ENCODE measurements at places on chromosomes 1 and 21. TPM values are rescaled to one million over a fixed set of nuclear protein-coding genes. Genes with fewer than 3 reads are reported as not detected.

ASCL5 gene
- 0.38 TPM for total RNA-seq

TNFSF4 gene
- total RNA-seq: 0.23 TPM

FCRL5 gene
- not detected for total RNA-seq

CFAP107 gene
- total RNA-seq: not detected

CELA3B gene
- not detected for total RNA-seq

SPATA45 gene
- total RNA-seq: not detected

DNA sequence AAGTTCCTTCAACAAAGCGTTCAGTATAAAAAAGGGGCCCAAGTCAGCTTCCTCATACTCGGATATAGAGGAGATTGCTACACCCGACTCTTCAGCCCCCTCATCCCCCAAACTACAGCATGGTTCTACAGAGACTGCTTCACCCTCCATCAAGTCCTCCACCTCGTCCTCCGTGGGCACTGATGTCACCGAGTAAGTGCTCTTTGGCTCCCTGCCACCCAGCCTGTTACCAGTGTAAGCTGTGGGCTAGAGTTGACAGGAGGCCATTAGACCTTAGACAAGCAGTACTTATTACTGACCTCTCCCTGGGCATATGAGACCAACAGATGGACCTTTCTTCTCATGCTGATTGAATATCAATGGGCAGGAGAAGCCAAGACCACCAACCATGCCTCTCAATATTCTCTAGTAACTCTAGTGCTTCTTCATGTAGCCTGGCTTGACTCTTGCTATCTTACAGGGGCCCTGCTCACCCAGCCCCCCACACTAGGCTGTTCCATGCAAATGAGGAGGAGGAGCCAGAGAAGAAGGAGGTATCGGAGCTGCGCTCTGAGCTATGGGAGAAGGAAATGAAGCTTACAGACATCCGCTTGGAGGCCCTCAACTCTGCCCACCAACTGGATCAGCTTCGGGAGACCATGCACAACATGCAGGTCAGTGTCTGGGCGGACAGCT, 20.9 kb upstream of the IPO9 start:
- H3K4me1 ChIP-seq: no peaks in the 10 kb centered on the region
- no peak for DNase-seq
- H3K4me3 ChIP-seq: no peak overlapping the region
- no peaks in the 10 kb centered on the region for H3K27me3 ChIP-seq

DNA sequence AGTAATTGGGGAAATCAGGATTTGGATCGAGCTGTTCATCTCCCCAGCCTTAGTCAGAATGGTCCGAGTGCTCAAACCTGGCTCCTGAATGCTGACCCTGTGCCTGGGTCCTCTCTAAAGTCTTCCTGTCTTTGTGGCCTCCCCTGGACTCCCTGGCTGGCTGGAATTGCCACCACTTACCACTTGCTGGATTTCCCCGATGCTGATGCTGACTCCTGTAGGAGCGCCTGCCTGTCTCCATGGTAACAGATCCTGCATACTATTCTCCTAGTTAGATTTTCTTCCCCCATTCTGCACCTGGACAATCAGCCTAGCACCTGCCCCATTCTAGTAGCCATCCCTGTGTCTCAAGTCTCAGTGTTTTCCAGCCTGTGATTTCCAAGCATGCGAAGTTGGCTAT, 382.2 kb upstream of the ESRRG start:
- H3K4me3 ChIP-seq: no peak overlapping the region
- H3K27ac ChIP-seq: no peak overlapping the region
- H3K27me3 ChIP-seq: no peaks in the 10 kb centered on the region
- DNase-seq: no peak
- no peaks in the 10 kb centered on the region for H3K4me1 ChIP-seq
- H3K36me3 ChIP-seq: no peaks in the 10 kb centered on the region

GRCh38 chr1:186518822-186519381, 58.0 kb upstream of the PDC start:
- no peak overlapping the region for H3K4me3 ChIP-seq
- no peaks in the 10 kb centered on the region for H3K27me3 ChIP-seq
- no peak overlapping the region for H3K27ac ChIP-seq

- no peaks in the 10 kb centered on the region for H3K4me1 ChIP-seq
- H3K36me3 ChIP-seq: no peaks in the 10 kb centered on the region
- no peak overlapping the region for H3K4me3 ChIP-seq
- DNase-seq: peak; percentile 50
- H3K27ac ChIP-seq: no peak overlapping the region
- H3K27me3 ChIP-seq: no peaks in the 10 kb centered on the region
Observed at GRCh38 chr1:44652445-44653106, 21.7 kb downstream of the TMEM53 start.

DNA sequence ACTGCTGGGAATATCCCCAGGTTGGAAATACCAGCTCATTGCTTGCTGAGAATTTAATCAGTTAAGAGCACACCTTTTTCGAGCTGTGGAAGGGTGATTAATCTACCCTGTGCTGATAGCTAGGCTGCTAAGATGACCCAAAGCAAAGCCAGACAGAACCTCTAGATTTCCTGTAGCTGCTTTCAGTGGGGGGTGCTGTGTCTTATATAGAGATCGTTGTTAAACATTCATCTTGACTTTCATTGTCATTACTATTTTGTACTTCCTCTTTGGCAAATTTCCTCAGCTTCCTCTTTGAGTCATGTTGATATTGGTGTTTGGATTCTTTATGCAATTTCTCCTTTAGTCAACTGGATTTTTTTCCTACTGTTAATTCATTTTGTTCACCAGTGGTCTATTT, 155.3 kb downstream of the DISC1 start:
- DNase-seq: no peak
- H3K27me3 ChIP-seq: no peaks in the 10 kb centered on the region
- no peak overlapping the region for H3K4me3 ChIP-seq
- H3K4me1 ChIP-seq: peaks cover 31% of the 10 kb centered on the region

DNA sequence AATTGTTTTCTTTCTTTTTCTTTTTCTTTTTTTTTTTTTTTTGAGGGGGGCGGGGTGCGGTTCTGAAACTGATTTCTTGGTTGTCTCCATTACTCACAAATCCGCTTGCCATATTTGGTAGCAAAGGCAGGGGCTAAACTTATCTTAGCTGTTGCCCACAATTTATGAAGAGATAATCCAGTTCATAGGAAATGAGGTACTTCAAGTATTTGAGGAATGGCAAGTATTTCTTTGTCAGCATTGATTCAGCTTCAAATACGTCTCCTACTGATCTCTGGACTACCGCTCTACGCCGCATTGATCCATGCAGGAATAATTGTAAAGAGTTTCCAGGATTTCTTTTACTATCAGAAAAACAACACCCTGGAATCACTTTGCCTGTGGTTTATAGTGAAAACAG, 289.2 kb upstream of the DPYD start:
- H3K27ac ChIP-seq: no peak overlapping the region
- no peaks in the 10 kb centered on the region for H3K36me3 ChIP-seq
- H3K27me3 ChIP-seq: no peaks in the 10 kb centered on the region

DNA sequence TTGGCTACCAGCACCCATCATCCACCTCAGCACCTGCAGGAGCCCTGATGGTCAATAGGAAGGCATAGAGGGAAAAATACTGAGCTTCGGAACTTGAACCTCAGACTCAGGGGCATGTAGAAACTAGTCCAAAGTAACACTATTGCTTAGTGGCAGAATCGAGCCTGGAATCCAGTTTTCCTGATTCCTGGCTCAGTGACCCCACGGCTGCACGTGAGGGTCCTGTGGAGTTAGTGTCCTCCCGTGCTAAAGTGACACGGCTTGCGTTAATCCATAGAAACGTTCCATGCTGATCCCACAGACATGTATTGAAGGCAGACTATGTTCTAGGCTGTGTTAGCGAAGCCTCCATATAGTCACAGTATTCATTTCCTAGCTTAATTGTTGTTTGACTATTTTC, 747.0 kb upstream of the TPTE start:
- H3K4me1 ChIP-seq: no peaks in the 10 kb centered on the region
- H3K27me3 ChIP-seq: peaks cover 75% of the 10 kb centered on the region
- no peak overlapping the region for H3K27ac ChIP-seq
- no peak for DNase-seq
- no peaks in the 10 kb centered on the region for H3K36me3 ChIP-seq

DNA sequence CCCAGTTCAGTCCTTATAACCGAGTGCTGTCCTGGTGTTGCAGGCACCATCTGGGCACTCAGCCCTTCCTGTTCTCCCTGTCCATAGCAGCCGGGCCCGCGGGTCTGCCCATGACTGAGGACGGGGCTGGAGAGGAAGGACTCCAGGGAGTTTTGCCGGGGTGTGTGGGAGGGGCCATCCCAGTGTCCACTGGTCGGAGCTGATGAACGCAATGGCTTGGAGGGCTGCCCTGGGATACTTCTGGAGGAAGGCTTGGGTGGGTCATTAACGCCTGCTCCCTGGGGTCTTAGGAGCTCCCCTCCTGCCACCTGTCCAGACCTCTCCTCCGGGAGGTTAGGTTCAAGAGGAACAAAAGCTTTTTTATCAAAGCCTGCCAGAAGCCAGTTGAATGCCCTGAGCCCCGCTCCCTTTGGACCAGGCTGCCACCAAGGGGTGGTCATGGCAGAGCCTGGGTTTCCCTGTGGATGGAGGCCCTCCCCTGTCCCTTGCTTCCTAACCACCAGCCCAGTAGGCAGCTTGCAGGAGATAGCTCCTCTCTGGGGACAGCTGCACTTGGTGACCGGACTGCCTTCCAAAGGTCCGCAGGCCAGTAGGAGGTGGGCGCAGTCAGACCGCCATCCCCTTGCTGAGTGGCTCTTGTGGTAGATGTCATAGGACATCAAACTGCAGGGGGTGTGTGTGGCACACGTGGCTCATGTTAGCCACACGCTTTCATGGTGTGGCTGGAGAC, 61.3 kb downstream of the TRIM11 start:
- no peak overlapping the region for H3K4me3 ChIP-seq
- no peaks in the 10 kb centered on the region for H3K4me1 ChIP-seq

DNA sequence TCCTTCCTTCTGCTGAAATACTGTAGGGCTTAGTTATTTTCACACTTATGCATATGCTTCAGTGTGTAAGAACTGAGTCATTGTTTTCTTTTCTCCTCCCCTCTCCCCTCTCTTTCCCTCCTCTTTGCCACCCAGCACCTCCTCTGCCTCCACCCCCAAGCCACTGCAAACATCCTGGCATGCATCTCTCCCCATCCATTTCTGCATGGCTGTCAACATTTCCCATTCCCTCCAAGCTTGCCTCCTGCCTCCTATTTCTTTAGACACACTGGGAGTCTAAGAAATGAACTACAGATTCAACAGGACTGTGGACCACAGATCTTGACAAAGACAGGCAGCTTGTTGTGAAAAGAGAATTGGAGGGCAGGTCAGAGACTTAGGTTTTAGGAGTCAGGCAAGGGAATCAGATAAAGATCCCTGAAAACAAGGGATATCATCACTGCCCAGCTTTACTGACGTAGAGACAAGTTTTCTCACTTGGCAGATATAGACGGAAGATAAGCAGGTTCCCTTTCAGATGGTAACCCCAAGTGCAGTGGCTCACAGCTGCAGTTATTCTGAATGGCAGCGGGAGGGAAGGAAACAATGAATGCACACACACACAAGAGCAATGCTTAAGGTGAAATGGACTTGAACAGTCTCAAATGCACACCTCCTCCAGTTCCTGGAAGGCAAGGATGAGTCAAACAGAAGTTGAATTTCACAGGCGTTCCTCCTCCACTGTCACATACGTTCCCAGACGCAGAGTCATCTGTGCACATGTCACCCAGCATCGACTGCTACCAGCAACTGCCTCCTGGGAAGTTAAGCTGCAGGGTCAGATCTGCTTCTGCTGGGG, 56.1 kb downstream of the HIVEP3 start:
- peak overlapping the region; percentile 75 for H3K27ac ChIP-seq
- peak; percentile 95 for DNase-seq
- no peaks in the 10 kb centered on the region for H3K27me3 ChIP-seq
- peaks cover 65% of the 10 kb centered on the region for H3K4me1 ChIP-seq

DNA sequence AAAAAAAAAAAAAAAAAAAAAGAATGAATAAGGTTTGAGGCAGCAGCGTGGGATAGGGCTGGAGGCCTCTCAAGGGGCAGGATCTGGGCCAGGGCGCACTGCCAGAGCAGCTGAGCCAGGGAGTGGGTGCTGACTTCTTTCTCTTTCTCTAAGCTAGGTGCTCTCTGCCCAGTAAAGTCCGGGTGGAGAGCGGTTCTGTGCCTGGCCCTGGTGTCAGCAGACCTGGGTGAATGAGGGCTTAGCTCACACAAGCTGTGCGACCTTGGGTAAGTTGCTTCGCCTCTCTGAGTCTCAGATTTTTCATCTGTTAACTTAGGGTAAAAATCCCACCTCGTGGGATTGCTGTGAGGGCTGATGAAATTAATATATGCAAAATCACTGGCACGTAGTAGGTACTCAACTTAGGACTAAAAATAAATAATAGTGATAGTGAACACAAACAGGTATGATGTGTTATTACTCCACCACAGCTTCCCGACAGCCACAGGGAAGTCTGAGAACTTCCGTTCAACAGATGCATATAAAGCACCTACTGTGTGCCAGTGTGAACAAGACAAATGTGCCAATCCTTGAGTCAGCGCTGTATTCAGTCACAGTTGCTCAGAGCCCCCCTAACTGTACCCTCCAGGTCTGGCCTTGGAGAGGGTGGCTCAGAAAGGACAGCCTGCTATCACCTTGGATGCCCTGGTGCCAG, 2.0 kb upstream of the FAM131C start:
- H3K4me1 ChIP-seq: peaks cover 48% of the 10 kb centered on the region
- H3K27ac ChIP-seq: peak overlapping the region; percentile 48
- no peak overlapping the region for H3K4me3 ChIP-seq
- H3K27me3 ChIP-seq: no peaks in the 10 kb centered on the region
- no peak for DNase-seq
- H3K36me3 ChIP-seq: no peaks in the 10 kb centered on the region

GRCh38 chr1:245598524-245599305, 443.9 kb downstream of the KIF26B start:
- no peak overlapping the region for H3K27ac ChIP-seq
- no peaks in the 10 kb centered on the region for H3K4me1 ChIP-seq
- no peak for DNase-seq
- peaks cover 74% of the 10 kb centered on the region for H3K27me3 ChIP-seq

- no peak overlapping the region for H3K4me3 ChIP-seq
- peaks cover 45% of the 10 kb centered on the region for H3K4me1 ChIP-seq
- DNase-seq: peak; percentile 59
- H3K27me3 ChIP-seq: no peaks in the 10 kb centered on the region
- no peak overlapping the region for H3K27ac ChIP-seq
Observed at GRCh38 chr1:211925016-211925415, 94.5 kb upstream of the LPGAT1 start.

- H3K27me3 ChIP-seq: no peaks in the 10 kb centered on the region
- H3K36me3 ChIP-seq: no peaks in the 10 kb centered on the region
- H3K4me3 ChIP-seq: no peak overlapping the region
- H3K4me1 ChIP-seq: no peaks in the 10 kb centered on the region
- DNase-seq: no peak
Observed at GRCh38 chr1:150152182-150152536, 2.4 kb downstream of the PLEKHO1 start.

GRCh38 chr1:101920577-101920976, 76.1 kb downstream of the OLFM3 start:
- no peak for DNase-seq
- no peak overlapping the region for H3K4me3 ChIP-seq
- H3K27ac ChIP-seq: no peak overlapping the region

- H3K36me3 ChIP-seq: no peaks in the 10 kb centered on the region
- H3K4me1 ChIP-seq: peaks cover 8% of the 10 kb centered on the region
- no peak for DNase-seq
- H3K4me3 ChIP-seq: no peak overlapping the region
- H3K27ac ChIP-seq: no peak overlapping the region
Observed at GRCh38 chr1:203081465-203082230, 4.2 kb downstream of the MYOG start.

Measured in PC-9 (cell line).